ENCODE measurements at places on chromosomes 16 and 17.
A peak's percentile ranks its signal among the peaks of the same experiment; 100 is the strongest.

- DNase-seq, result peak; percentile 20
Measured at GRCh38 chr16:71358464-71358998, at the start of gene CALB2. CALB2 (plus strand) TSS chr16:71358723; CDS start chr16:71358793, 70 bp downstream.

DNA sequence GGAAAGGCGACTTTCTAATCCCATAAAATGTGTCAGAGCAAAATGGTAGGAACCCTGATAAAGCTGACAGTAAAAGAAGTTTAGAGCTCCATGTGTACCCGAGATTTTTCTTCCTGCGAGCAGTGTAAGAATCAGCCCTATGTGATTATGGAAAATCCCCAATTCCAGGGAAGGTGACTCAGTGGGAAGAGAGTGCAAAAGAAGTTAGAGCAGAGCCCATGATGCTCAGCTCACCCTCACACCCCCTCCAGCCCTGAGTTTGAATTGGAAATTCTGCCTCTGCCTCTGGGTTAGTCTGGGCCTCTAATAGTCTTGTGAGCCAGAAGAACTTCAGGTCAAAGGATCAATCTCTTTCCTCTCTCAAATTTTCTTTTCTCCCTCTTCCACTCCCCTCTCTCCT is 12.5 kb downstream of the C17orf78 start:
- no peak for DNase-seq

GRCh38 chr17:80023481-80024205 is 12.0 kb downstream of the TBC1D16 start:
- DNase-seq, result no peak

GRCh38 chr17:63496663-63497400 is 20.0 kb downstream of the ACE start:
- DNase-seq, result no peak

GRCh38 chr17:82798752-82799151 is 41.1 kb downstream of the ZNF750 start:
- DNase-seq, result no peak

DNA sequence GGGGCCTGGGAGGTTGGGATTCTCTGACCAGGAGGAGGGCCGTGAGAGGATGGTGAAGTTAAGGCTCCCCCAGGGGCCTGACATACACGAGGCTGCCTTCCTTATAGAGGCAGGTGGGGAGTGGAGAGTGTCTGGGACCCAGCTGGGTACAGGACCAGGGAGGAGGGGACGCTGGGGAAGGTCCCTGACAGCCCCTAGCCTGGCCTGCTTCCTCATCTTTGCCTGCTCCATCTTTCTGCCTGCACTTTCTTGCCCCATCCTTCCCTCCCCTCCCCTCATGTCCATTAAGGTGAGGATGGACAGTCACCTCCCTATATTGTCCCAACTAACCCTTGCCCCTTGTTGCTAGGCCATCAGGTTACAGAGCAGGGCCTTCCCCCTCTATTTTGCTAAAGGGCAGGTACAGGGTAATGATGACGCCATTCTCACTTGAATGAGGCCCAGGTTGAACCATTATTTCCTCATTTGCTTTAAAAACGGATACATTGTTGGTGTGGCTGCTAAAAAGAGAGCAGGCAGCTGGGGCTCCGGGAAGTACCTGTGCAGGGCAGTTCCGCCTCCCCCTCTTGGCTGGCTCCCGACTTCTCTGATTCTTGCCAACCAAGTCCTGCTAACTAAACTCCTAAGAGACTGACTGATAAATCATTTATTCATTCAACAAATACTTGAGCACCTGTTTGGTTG is 1.3 kb downstream of the C17orf99 start:
- DNase-seq, result no peak

- DNase-seq, result peak; percentile 12
Measured at GRCh38 chr17:7045492-7046126, 1.7 kb upstream of the SLC16A11 start.
